Activated effector memory CD4-positive, alpha-beta T cell treated with Interleukin-2 at 50 U/mL for 16 hours (primary cell): ENCODE measurements at places on chromosomes 5 and 9.

- DNase-seq, result no peak
Measured at GRCh38 chr5:176793343-176793699, 17.0 kb upstream of the UNC5A start.

DNA sequence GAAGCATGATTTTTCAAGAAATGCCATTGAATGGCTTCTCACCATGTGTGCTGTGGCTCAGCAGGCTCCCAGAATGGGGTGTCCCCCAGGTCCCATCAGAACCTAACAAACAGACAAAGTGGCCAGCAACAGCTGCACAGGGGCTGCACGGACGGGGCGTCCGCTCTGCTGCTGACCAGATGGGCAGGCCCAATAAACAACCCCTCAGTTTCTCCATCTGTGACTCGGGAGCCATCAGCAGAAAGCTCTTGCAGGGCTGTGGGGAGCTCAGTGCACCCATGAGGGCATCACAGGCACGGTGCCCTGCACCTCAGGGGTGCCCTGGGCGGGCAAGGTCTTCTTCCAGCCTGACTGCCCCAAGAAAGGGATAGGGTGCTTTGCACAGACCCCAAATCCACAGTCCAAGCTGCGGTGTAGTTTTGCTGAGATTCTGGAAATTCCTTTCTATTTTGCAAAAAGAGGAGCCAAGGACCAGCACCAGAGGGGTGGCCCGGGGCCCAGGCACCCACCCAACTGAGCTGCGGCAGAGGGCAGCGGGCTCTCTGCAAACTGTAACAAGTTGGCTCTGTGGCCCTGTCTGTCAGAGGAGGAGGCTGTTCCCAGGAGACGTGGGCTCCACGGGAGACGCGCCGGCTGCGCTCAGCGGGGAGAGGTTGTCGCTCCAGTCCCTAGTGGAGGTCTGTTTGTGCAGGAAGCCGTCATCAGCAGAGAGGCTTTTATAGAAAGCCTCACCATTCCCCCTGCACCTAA lies 138.7 kb upstream of the PPP1R26 start:
- no peak for DNase-seq

GRCh38 chr5:15643731-15644130 lies 143.8 kb downstream of the FBXL7 start:
- DNase-seq, result no peak

- DNase-seq, result no peak
Measured at GRCh38 chr5:134845335-134845851, 375 bp upstream of the C5orf24 start.

DNA sequence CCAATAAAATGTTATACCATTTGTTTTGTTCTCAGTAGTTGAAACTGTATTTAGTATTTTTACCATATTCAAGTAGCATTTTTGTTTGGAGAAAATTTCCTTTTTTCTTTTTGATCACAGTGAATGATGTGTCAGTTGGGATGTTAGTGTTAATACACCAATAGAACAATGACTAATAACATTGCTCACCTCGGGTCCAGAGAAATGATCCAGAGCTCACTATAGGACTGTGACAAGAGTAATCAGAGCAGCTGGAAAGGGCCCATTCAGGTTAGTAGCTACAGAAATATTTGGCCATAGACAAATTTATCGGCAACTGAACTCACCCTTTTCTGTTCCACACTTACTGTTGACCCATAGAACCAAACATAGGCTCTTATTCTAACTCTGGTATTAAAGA lies 989.2 kb downstream of the TLE4 start:
- no peak for DNase-seq

DNA sequence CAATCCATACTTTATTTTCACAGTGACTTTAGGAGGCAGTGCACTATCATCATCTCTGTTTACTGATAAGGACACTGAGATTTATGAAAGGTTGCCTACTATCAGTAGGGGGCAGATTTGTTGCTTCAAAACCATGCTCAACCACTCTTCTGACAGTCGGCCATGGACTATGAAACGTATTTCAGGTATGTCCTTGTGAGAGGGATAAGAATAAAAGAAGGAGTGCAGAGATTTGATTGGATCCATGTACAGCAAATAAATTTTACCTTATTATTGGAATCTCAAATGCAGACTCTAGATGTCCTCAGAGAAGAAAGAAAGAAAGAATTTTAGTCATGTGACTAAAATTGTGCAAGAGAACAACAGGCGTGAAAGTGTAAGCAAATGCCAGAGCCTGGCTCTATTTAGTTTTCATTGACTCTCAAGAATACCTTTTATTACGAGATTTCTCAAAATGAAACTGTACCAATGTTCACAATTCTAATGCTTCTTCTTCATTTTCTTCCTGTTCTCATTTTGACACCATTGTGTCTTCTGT lies 296.6 kb upstream of the RASA1 start:
- no peak for DNase-seq

GRCh38 chr9:93114169-93114983 lies 18.4 kb downstream of the CARD19 start:
- DNase-seq, result no peak

- DNase-seq, result no peak
Measured at GRCh38 chr9:134359493-134360179, 33.4 kb downstream of the RXRA start.

GRCh38 chr9:130417602-130418001 lies 27.2 kb upstream of the ASS1 start:
- DNase-seq, result no peak

GRCh38 chr9:128159522-128159783 lies 612 bp upstream of the BBLN start:
- DNase-seq, result peak; percentile 50

DNA sequence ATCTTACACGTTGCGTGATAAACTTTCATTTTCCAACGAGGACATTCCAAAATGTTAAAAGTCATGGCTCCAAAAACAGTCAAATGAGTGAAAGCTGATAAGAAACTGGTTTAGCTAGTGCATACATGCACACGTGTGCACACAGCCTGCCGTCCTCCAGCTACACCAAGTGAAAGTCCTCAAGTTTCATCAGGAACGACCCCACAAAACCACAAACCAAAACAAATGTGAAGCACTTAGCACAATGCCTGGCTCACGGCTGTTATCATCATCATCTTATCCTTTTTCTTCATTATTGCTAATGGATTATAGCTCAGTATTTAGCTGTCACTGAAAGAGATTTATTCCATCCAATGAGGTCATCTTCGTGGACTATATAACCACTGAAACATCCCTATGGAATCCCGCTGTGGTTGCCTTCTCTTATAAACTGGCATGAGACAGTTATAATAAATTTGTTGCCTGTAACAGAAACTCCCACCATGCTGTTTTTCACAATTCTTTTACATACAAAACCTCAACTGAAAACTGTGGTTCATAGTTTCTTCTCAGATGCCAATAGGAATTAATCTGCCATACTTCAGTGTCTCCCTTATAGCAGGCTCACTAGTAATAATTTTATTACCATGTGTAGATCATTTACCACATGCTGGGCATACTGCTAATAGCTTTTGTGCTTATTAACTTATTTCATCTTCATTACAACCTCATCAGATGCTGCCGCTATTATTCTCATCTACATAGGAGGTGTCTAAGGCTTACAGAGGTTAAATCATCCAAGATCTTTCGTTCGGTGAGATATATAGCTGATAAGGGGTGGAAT lies 56.1 kb downstream of the SAXO1 start:
- no peak for DNase-seq

DNA sequence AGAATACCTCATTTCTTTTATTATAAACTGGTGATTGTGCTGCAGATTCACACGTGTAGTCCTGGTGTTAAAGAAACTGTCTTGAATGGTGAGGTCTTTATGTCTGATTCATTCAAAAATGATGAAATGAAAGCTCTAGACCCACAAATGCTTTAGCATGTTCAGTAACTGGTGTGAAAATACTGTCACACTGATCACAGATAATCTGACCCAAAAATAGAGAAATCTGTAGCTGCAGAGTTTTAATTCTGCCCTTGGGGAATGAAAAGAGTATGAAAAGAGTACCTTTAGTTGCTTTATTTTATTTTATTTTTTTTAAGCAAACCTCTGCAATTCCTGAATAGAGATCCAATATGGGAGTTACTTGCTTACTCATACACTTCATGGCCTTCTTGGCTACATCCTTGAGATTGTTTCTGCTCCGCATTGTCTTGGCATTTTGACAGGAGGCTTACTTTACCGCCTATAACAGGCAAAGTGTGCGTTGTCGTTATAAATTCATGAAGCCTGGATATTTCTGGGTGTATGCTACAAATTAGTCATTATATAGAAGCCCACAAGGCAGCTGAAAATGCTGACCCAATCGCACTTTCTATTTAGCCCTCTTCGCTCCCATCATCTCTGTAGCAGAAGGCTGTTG lies 2.7 kb downstream of the RGMB start:
- DNase-seq, result no peak

- no peak for DNase-seq
Measured at GRCh38 chr9:2125906-2126305, 110.8 kb downstream of the SMARCA2 start.

GRCh38 chr5:14261235-14261634 lies 118.1 kb downstream of the TRIO start:
- DNase-seq, result no peak

DNA sequence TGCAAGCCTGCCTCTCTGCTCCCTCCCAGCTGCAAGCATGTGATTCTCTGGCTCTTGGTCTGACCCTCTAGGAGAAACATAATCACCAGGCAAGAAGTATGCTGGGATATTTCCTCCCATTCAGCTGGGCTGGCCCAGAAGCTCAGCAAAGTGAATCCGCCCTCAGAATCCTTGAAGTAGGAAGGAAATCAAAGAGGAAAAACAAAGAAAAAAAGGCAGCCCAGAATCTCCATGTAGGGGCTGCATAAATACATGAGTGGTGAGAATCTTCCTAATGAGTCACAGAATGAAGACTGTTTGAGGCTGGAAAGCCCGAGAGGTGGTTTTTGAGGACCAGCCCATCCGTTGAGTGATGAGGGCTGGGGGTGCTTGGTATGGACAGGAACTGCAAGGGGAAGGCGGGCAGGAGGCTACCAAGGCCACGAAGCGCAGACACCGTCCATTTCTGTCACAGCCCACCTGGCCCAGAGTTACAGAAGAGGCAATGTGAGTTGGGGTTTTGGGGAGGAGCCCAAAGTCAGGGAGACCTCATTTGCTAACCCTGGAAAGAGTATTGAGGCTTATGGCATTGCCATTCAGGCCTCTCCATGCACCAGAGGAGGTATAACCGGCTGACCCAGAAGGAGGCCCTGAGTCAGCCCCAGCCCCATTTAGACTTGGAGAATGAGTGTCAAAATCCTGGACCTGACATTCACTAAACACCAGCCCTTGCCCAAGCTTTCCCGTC lies 33.4 kb upstream of the TGFBR1 start:
- no peak for DNase-seq

- DNase-seq, result no peak
Measured at GRCh38 chr9:27090231-27090630, 18.8 kb upstream of the TEK start.

DNA sequence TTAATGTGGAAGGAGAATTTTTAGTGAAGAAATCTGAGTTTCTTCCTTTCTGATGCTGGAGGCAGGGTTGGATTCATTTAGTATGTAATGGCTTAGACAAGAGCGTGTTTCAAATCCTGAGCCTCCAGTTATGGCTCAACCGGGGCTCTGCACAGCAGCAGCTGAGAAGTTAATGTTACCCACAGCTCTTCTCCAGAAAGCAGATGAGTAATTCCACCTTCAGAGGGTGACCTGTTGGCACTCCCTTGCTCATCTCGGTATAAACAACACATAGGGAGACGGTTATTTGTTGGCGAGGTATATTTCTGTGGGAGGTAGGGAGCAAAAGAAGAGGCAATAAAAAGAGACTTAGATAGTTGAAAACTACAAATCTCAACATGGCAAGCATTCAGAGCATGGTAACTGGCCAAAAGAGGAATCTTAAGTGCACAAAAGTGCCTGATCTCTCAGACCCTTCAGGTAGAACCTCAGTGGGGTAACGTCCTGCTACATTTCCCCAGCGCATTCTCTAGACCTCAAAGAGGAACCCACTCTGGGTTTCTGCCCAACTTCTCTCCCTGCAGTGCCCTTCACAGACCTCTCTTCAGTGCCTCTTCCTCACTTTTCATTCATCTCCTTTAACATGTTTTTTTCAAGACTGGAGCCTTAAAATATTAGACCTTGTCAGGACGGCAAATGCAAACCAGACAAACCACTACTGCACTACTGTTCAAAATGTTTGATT lies 417.5 kb upstream of the ADAMTSL1 start:
- DNase-seq, result no peak

GRCh38 chr9:2055203-2055658 lies 40.1 kb downstream of the SMARCA2 start:
- no peak for DNase-seq

DNA sequence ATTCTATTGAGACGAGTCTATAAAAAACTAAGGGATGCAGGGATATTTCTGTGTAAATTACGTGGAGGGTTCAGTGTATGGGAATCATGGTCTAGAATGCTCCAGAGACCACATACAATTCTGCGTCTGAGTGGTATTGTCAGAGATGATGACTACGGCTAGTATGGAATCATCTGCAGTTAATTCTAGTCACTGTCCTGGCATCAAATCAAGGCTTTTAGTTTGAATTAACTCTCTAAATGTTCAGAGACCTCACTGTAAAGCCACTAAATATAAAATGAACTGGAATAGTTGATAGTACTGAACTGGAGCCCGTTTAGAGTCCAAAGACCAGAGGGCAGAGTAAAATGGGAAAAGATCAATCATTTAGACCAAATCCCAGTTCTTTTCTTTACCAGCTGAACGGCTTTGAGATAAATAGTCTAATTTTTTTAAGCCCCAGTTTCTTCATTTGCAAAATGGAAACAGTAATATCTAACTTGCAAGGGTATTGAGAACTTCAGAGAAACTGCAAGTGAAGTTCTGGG lies 599.8 kb downstream of the EBF1 start:
- no peak for DNase-seq

DNA sequence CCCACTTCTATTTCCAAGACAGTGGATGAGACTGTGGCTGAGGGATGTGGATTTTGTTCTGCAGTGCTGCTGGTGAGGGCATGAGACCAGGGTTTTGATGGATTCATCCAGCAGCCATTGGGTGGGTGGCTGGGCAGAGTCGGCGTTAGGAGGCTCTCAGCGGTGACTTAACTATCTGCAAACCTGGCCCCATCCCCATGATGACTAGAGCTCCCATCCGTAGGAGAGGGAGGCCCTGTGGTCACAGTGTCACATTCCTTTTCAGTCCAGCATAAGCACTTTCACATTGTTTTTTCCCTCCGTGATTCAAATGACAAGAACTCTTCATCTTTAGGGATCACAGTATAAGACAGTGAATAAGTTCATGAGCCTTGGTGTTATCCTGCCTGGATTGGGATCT lies 60.4 kb upstream of the SPRY4 start:
- DNase-seq, result no peak

DNA sequence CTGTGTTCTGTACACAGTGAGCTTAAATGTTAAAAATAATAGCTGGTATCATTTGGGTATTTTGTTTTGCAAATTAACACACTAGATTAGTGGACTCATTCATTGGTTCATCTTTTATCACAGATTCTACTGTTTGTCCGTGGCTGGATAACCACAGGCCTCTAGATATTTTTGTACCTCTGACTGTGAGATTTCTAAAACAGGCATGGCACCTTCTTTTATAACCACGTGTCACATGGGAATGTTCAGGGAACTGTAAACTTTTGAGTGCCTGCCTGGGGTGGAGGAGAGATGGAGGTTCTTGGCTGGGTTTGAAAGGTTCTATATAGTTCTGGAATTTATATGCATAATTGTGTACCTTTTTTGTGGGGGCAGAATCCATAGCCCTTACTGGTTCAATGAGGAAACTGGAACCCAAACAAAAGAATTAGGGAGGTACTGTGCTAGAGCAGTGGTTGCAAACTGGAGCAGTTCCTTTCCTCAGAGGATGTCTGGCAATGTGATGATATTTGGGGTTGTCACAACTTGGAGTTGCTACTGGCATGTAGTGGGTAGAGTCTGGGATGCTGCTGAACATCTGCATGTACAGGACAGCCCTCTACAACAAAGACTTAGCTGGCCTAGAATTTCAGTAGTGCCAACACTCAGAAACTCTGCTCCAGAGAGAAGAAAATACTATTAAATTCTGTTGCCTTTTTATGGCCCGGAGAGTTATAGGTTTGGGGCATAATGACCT lies 16.9 kb downstream of the TLE4 start:
- no peak for DNase-seq
